ENCODE measurements at places on chromosomes 16 and 17. TPM values are rescaled to one million over a fixed set of nuclear protein-coding genes. Genes with fewer than 3 reads are reported as not detected.

The VAT1L gene
- not detected for polyA plus RNA-seq

The CRYM gene
- polyA plus RNA-seq: not detected

The GNAO1 gene
- 1.5 TPM for polyA plus RNA-seq

The KRT10 gene
- polyA plus RNA-seq: 141 TPM

The OR1E1 gene
- not detected for polyA plus RNA-seq

The CD300LB gene
- polyA plus RNA-seq: not detected

The TMEM114 gene
- polyA plus RNA-seq: not detected

The ARHGDIG gene
- polyA plus RNA-seq: not detected

The NPLOC4 gene
- polyA plus RNA-seq: 70.6 TPM

The CAPNS2 gene
- polyA plus RNA-seq: not detected

The RUNDC3A gene
- polyA plus RNA-seq: not detected

The CCL7 gene
- polyA plus RNA-seq: not detected

The KRTAP9-2 gene
- polyA plus RNA-seq: not detected
